ENCODE measurements at places on chromosomes 3 and 15. TPM values are rescaled to one million over a fixed set of nuclear protein-coding genes. Genes with fewer than 3 reads are reported as not detected.

- DNase-seq: no peak
- H3K4me3 ChIP-seq: no peak overlapping the region
- no peaks in the 10 kb centered on the region for H3K27me3 ChIP-seq
- H3K4me1 ChIP-seq: no peaks in the 10 kb centered on the region
Measured at GRCh38 chr3:52721730-52722008, 15.8 kb downstream of the SPCS1 start.

DNA sequence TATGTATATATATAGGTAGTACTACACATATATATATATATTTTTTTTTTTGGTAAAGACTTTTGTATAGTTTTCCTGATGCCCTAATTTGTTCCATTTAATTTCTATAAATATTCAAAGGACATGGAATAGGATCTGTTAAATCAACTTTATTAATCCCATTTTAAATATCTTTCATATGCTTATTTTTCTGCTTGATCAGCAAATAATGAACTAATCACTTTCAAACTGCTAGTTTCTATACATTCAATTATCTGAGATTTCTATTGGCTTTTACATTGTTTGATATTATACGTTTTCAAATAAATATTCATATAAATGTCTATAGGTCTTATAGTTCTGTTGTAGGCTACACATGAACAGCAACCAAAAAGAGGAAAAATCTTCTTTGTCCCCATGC lies 21.7 kb downstream of the ZXDC start:
- H3K4me1 ChIP-seq: no peaks in the 10 kb centered on the region
- no peak for DNase-seq
- no peak overlapping the region for H3K4me3 ChIP-seq
- peaks cover 82% of the 10 kb centered on the region for H3K36me3 ChIP-seq

GRCh38 chr3:52281981-52282801 lies 3.7 kb upstream of the WDR82 start:
- no peaks in the 10 kb centered on the region for H3K36me3 ChIP-seq
- DNase-seq: peak; percentile 74
- H3K4me1 ChIP-seq: peaks cover 42% of the 10 kb centered on the region
- no peaks in the 10 kb centered on the region for H3K27me3 ChIP-seq
- peak overlapping the region; percentile 73 for H3K27ac ChIP-seq

DNA sequence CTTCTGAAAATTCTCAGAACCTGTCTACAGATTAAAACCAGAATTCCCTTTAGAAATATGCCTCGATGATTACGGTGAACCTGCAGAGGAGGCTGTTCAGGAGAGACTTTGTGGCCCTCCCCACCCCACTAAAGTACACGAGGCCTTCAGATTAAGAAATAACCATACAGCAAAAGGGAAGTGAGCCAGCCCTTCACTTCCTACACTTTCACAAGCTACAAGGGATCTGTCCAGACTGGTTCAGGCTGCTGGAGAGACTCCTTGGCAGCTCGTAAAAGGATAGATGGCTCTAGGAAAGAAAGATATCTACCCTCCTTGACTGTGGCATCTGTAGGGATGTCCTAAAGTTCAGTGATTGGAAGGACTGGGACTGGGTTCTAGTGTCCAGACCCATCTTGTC lies 102.6 kb downstream of the ALDH1A2 start:
- H3K27ac ChIP-seq: no peak overlapping the region
- H3K4me1 ChIP-seq: no peaks in the 10 kb centered on the region
- H3K4me3 ChIP-seq: no peak overlapping the region
- H3K27me3 ChIP-seq: no peaks in the 10 kb centered on the region

DNA sequence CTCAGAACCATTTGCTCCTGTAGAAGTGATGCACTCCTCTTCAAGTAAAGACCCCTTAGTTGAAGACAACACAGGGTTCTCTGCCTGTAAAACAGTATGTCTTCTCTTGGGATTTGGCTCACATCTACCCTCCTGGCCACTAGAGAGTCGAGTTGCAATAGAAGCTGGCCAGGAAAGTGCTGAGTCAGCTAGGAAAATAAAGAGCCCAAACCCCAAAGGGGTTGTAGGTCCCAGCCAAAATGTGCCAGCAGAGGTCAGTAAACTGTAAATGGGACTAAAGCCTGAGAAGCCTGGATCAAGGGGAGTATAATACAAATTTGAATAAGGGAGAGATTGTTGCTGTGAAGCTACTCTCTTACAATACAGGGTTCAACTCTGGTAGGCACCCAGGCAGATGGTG lies 37.2 kb upstream of the THBS1 start:
- H3K27me3 ChIP-seq: no peaks in the 10 kb centered on the region
- H3K4me1 ChIP-seq: no peaks in the 10 kb centered on the region
- H3K4me3 ChIP-seq: no peak overlapping the region
- no peak overlapping the region for H3K27ac ChIP-seq
- DNase-seq: no peak

DNA sequence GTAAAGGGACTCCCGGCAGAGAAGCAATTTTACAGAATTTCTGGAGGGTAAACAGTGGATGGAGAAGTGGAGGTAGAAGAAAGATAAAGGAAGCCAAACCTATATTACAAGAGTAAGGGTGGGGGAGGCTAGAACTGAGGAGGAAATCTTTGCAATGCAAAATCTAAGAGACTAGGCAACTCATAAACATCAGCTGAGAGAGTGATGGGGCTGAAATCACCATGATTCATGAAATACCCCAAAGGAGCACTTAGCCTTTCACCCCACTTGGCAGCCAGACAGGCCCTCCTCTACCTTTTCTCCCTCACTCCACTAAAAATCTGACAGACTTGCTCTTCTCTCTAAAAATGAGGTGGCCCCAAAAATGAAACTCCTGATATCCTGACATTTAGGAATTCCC lies 19.5 kb upstream of the ZBTB38 start:
- no peaks in the 10 kb centered on the region for H3K36me3 ChIP-seq
- H3K4me1 ChIP-seq: no peaks in the 10 kb centered on the region
- H3K4me3 ChIP-seq: no peak overlapping the region
- no peak for DNase-seq

DNA sequence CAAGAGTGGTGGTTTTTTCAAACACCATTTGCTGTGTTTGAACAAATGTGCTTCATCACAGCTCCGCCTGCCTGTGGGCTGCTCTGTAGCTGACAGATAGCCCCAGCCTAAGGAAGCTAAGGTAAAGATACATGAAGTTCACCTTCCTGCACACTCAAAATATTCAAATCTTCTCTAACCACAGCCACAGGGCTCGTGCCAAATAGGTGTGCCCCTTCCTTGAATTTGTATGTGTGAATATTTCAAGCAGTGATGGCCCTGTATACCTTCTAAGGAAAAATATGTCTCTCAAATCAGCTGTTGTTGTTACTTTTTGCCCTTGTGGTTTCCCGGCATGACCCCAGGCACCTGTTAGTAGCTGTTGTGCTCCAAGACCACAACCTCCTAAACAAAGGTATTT lies 92.8 kb downstream of the CCNL1 start:
- no peaks in the 10 kb centered on the region for H3K36me3 ChIP-seq
- peak; percentile 43 for DNase-seq
- H3K27ac ChIP-seq: no peak overlapping the region
- H3K4me3 ChIP-seq: no peak overlapping the region
- peaks cover 7% of the 10 kb centered on the region for H3K4me1 ChIP-seq

- H3K27ac ChIP-seq: no peak overlapping the region
- no peaks in the 10 kb centered on the region for H3K27me3 ChIP-seq
- H3K36me3 ChIP-seq: no peaks in the 10 kb centered on the region
Measured at GRCh38 chr15:62875626-62876021, 166.9 kb upstream of the TPM1 start.

GRCh38 chr3:149934524-149934923 lies 36.2 kb downstream of the PFN2 start:
- H3K4me1 ChIP-seq: no peaks in the 10 kb centered on the region
- H3K27ac ChIP-seq: no peak overlapping the region
- no peaks in the 10 kb centered on the region for H3K36me3 ChIP-seq

DNA sequence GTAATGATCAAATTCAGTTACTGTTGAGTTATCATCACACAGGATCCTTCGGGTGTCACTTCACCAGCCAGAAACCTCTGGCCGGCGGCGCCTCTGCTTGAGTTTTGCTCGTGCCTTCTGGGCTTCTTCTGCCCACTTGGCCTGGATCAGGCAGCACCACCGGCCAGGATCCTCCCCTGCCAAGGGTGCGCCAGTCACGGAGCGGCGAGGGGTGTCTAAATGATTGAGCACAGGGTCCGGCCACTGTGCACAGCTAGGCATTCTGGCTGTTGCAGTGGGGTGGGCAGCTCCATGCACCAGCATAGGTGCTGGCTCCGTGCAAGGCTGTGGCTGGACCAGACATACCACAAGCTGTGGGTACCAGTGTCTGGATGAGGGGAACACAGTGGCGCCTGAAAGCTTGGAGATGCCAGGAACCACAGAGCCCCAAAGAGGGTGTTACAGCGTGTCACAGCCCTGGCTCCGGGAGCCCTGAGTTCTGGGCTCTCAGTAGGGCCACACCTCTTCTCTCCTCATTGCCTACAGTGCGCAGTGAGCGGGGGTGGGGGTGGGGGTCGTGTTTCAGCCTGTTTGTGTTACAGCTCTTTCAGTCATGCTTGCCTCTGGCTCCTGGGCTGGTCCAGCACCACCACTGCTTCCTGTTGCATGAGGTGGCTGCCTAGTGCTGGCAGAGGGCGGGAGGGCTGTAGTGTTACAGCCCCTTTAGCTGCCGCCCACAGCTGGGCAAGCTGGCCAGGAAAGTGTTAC lies 169.4 kb downstream of the FNDC3B start:
- no peak overlapping the region for H3K4me3 ChIP-seq
- no peak overlapping the region for H3K27ac ChIP-seq
- H3K36me3 ChIP-seq: no peaks in the 10 kb centered on the region
- H3K4me1 ChIP-seq: no peaks in the 10 kb centered on the region
- H3K27me3 ChIP-seq: no peaks in the 10 kb centered on the region
- DNase-seq: no peak

DNA sequence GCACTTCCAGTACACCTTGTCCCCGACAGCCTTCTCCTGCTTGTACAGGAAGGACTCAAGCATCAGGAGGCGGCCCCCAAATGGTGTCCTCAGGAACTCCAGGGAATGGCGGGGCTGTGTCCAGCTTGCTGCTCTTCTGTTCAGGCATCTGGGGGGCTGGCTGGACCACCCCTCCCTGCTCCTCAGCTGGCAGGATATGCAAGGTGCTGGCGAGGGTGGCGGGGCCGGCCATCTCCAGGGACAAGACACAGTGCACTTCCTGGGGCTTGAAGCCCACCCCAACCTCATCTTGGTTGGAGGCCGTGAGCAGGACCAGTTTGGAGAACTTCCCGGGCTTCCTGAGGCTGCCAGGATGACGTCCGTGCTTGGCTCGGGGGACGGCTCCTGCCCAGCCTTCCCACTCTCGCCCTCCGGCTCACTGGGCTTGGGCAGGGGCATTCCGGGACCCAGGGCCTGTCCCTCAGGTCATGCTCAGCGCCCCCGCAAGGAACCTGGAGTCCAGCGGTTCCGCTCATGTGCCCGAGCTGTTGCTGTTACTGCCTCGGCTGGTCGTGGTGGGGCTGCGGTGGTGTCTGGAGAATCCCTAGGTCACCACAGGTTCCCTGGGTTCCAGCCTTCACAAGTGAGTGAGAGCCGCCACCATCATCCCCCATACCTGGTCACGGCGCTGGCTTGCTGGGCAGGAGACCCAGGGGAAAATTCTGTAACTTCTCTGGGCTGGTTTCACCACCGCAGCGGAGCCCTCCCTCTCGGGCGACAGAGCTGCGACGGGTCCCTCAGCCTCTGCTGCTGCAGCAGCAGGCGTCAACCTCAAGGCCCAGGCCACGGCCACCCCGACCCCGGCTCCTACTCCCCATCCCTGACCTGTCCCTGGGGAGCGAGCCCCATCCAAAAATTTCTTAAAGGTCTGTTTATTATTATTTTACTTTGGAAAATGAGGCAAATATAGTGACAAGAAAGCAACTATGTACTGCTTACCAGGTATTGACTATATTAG lies 82.8 kb upstream of the FXR1 start:
- no peaks in the 10 kb centered on the region for H3K27me3 ChIP-seq
- DNase-seq: no peak
- no peak overlapping the region for H3K27ac ChIP-seq
- no peaks in the 10 kb centered on the region for H3K36me3 ChIP-seq

- no peaks in the 10 kb centered on the region for H3K27me3 ChIP-seq
- no peak for DNase-seq
- peak overlapping the region; percentile 17 for H3K4me3 ChIP-seq
Measured at GRCh38 chr3:156643729-156644389, 30.5 kb upstream of the TIPARP start.

- no peak overlapping the region for H3K4me3 ChIP-seq
- no peaks in the 10 kb centered on the region for H3K4me1 ChIP-seq
- DNase-seq: no peak
- H3K36me3 ChIP-seq: no peaks in the 10 kb centered on the region
- no peak overlapping the region for H3K27ac ChIP-seq
Measured at GRCh38 chr3:178772746-178773145, 236.5 kb downstream of the KCNMB2 start.

DNA sequence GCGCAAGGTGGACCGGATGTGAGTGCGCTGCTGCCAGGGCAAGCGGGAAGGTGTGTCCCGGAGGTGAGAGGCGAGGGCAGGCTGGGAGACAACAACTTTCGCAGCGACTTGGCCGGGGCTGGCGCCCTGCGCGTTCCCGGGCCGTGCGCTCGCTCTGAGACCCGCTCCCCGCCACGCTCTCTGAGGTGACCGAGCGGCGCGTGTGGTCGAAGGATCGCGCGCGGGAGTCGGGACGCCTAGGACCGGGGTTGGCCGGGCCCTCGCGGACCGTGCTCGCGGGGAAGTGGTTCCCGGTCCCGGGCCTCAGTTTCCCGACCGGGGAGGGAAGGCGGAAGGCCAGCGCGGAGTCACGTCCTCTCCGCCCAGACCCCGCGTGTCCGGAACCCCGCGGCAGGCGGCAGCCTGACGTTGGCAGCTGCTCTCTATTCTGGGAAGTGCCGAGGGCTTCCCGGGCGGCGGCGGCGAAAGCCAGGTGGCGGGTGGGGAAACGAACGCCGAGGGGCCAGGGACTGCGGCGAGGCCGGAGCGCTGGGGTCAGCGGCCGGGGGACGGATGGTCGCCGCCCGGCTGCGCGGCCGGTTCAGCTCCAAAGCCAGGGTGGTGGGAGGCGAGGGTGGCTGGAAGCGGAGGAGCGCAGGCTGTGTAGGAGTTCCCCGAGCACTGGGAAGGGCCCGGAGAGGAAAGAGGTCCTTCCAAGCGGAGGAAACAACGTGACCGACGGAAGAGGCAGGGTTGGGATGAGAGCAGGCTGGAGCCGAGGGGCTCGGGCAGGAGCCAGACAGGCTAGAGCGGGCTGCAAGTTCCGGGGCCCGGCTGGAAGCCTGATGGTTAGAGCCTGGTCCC lies 1.0 kb upstream of the IGF2BP2 start:
- H3K4me1 ChIP-seq: no peaks in the 10 kb centered on the region
- H3K4me3 ChIP-seq: peak overlapping the region; percentile 41
- no peak for DNase-seq

DNA sequence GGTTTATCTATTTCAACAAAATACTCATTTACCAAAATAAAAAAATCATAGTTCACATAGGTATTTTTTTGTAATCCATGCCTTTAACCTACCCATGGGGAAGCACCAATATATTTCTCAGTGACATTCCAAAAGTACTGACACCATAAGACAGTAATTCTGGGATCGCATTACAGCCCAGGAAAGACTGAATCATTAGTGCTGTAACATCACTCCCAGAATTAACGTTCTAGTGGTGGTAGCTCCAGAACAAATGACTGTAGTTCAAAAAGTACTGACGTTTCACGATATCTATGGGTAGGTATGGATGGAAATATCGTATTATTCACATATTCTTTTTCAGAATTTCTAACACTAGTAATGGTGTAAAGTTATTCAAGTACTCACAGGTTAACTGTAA lies 54.3 kb upstream of the NEK10 start:
- no peak overlapping the region for H3K4me3 ChIP-seq
- H3K36me3 ChIP-seq: peaks cover 7% of the 10 kb centered on the region
- H3K4me1 ChIP-seq: no peaks in the 10 kb centered on the region
- H3K27ac ChIP-seq: no peak overlapping the region
- DNase-seq: no peak

The OR5H15 gene
- not detected for total RNA-seq

The UBA7 gene
- total RNA-seq: 287 TPM

The IQCF5 gene
- total RNA-seq: not detected

The ELP6 gene
- total RNA-seq: 32.0 TPM

All from naive thymus-derived CD4-positive, alpha-beta T cell (primary cell).